Hematopoietic multipotent progenitor cell treated with erythropoietin and hydrocortisone succinate and interleukin-3 and kit ligand, for 6 days (in vitro differentiated cells): ENCODE measurements at places on chromosomes 7 and 10.
A peak's percentile ranks its signal among the peaks of the same experiment; 100 is the strongest.

- no peak for DNase-seq
Observed at GRCh38 chr10:75287697-75288096, 51.9 kb upstream of the COMTD1 start.

DNA sequence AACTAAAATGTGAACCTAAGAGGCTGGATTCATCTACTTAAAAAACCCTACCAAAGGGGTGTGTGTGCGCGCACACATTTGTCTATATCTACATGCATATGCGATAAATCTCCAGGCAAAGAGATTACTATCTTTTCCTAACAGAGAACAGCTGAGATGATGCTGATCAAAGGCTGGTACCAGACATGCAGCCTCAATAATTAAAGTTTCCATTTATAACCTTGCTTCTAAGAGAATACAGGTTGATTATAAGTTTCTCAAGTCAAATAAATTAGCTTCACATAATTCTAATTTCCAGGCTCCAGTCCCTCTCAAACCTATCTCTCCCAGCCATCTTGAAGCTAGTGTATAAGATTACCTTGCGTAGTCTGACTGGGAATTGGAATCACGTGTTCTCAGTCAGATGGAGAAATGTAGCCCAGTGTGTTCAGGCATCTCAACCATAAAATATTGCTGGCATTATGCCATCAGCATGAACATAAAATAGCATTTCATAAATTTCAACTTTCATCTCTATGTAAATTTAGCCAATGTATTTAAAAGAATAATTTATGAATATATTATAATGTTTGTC lies 1062.0 kb downstream of the XPNPEP1 start:
- no peak for DNase-seq

DNA sequence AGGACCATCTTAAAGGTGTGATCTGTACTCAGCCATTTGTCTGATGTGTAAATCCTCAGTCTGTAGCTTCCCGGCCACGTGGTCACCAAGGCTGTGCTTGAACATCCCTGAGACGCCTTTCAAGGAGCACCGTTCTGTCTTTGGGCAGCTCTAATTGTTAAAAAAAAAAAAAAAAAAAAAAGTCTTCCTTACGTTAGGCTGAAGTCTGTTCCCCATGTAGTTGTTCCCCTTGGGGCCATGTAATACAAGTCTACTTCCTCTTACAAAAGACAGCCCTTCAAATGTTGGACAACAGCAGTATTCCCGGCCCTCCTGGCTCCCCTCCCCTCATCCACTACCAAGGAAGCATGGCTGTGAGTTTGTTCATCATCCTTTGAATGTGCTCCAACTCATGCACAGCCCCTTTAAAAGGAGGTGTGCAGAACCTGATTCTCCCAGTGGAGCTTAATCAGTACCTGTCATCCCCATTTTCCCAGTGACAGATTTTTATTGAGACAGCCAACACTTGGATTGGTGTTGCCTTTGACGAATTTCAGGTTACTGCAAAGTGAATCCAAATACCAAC lies 392.2 kb upstream of the GALNT17 start:
- no peak for DNase-seq

DNA sequence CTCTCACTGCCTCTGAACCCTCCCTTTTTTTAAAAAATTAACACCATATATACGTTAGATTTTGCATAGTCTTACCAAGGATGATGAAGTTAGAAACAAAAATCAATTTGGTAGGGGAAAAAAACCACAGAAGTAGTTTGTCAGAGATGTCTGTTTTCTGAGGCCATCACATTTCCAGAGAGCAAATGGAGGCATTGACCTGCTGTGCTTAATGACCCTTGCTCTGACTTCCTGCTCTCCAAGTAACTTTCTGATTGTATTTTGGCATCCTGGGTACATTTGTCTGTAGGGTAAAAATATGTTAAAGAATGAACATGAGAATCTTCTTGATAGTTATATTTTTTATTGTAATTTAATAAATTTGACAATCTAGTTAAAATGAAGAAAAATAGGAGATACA lies 140.2 kb downstream of the LCOR start:
- no peak for DNase-seq

DNA sequence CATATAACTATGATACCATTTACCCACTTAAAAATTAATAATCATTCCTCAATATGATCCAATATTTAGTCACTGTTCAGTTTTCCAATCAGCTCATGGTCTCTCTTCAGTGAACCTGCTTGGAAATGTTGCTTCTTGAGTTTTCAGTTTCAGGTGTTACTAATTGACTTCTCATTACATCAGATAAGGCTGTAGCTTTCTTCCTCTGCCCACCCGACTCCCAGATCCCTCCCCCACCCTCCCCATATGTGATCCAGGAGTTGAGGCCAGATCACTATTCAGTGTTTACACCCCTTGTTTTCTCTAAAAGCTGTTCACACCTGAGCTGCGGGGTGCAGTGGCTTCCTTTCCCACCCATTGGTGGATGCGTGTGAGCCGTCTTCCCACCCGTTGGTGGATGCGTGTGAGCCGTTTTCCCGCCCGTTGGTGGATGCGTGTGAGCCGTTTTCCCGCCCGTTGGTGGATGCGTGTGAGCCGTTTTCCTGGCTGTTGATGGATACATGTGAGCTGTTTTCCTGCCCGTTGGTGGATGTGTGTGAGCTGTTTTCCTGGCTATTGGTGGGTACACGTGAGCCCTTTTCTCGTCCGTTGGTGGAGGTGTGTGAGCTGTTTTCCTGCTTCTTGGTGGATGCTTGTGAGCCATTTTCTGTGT lies 3.2 kb upstream of the MTG1 start:
- DNase-seq: no peak

DNA sequence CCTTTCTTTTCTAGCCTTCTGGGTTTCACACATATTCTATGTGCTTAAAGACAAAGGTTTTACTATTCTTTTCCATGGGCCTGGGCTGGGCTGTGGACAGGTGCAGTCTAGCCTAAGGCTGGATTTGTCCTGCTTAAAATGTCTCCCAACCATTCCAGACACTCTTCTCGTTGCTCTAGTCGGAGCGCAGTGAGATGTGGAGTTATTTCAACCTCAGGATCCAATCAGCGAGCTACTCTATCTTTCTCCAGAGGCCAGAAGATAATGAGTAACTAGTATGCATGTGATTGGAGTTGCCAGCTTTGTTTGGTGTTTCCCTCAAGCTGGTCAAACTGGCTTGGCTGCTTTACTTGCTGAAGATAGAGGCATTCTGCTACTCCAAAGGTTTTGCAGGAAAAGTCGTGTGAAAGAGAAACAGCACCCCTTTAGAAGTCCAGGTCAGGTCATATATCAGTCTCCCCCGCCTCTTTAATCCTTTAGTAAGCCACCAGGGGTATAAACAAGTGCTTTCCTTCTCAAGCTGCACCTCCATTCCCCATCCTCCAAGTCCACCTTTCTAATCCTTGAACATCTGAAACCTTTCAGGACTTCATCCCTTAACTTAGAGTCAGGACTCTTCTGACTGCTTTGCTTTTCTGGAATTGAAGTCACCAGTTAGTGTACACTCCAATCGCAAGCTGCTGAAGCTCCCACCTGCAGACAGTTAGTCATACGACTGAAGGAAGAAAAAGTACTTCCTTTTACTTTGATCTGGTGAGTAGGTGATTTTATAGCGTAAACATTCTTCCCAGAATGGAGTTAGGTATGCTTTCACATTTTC lies 78.8 kb downstream of the DNMBP start:
- no peak for DNase-seq

DNA sequence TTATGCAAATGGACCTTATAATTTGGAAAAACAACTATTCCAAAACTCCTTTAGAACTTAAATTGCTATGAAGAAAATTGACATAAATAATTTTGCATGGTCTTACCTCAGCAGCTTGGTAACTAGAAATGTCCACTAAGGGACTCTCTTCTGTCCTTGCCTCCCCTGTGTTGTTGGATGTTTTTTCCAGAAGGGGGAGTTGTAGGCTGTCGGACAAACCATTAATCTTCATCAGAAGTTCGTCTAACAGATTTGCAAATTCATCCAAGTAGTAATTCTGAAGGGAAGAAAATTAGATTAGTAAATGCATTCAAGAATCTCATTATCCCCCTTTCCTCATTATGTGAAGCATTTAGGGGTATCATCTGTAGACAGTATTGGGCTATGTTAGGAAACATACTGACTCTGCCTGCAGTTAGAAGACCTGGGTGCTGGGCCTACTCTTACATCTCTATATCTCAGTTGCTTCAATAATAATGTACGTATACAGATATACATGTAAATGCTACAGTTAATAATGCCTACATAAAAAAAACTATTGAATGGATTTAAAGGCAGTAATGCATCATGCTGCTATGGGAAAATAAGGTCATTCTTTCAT lies 155.6 kb downstream of the PKD1L1 start:
- peak; percentile 60 for DNase-seq

DNA sequence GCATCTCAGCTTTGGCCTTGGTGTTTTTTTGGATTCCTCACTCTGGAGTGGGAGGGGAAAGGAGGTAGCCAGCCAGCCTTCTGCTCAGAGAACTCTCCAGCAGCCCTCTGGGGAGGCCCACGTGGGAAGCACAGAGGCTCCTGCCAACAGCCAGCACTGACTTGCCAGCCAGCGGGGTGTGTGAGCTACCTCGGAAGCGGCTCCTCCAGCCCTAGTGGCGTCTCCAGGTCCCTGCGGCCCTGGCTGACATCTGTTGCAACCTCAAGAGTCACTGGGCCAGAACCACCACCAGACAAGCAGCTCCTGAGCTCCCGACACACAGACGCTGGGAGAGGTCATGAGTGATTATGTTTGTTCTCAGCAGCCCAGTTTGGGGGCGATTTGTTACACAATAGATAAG lies 180.2 kb upstream of the FZD8 start:
- no peak for DNase-seq

- DNase-seq: no peak
Observed at GRCh38 chr7:109092268-109092667, 522.6 kb downstream of the DNAJB9 start.

- DNase-seq: peak; percentile 65
Observed at GRCh38 chr7:85041605-85042216, 145.1 kb downstream of the SEMA3D start.
